HS-5 (cell line): ENCODE measurements at places on chromosomes 7 and 10.

DNA sequence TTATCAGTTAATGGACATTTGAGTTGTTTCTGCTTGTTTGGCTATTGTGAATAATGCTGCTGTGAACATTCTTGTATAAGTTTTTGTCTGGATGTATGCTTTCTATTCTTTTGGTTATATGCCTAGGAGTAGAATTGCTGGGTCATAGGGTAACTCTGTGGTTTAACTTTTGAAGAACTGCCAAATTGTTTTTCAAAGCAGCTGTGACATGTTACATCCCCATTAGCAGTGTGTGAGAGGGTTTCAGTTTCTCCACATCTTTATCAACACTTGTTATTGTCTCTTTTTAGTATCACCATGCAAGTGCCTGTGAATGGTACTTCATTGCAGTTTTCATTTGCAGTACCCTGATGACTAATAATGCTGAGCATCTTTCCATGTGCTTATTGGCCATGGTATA, 2.1 kb upstream of the NDUFB8 start:
- DNase-seq = no peak

GRCh38 chr7:149241696-149242095, 2.2 kb downstream of the ZNF212 start:
- no peak for DNase-seq

DNA sequence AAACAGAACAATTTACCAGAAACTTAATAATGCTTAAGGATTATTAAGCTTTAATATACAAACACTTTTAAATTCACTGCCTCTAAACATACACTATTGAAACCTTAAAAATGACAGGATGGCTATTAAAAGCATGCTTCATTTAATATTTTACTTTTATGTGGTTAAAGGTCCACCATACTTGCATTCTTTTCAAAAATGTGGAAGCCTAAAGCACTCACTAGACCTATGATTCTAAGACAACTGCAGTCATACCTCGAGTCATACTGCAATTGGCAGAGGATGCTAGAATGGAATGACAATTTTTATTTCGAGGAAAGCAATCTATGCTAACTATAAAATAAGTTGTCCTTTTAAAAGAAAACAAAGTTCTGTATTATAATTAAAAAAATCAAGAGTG, 85.3 kb downstream of the PIP4K2A start:
- DNase-seq = no peak

GRCh38 chr10:69628891-69629290, 1.2 kb upstream of the FAM241B start:
- no peak for DNase-seq

DNA sequence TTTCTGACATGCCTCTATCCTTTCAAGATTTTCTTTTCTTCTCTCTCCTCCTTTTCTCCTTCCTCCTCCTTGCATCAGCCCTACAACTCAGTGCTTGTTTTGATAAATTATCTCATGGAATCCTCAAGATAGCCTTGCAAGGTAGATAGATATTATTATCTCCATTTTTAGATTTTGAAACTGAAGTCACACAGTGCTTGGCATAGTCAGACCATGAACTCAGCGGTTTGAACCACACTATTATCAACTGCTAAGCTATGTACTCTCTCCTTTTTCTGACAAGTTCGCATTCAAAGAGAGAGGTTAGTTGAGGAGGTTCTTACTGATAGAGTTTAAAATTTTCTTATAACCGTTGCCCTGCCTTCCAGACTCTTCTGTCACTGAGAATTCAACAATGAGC, 79.1 kb downstream of the SUGCT start:
- no peak for DNase-seq

- no peak for DNase-seq
Observed at GRCh38 chr7:51313738-51314425, 2.7 kb downstream of the COBL start.

- no peak for DNase-seq
Observed at GRCh38 chr7:70480927-70481569, 650.9 kb upstream of the GALNT17 start.

DNA sequence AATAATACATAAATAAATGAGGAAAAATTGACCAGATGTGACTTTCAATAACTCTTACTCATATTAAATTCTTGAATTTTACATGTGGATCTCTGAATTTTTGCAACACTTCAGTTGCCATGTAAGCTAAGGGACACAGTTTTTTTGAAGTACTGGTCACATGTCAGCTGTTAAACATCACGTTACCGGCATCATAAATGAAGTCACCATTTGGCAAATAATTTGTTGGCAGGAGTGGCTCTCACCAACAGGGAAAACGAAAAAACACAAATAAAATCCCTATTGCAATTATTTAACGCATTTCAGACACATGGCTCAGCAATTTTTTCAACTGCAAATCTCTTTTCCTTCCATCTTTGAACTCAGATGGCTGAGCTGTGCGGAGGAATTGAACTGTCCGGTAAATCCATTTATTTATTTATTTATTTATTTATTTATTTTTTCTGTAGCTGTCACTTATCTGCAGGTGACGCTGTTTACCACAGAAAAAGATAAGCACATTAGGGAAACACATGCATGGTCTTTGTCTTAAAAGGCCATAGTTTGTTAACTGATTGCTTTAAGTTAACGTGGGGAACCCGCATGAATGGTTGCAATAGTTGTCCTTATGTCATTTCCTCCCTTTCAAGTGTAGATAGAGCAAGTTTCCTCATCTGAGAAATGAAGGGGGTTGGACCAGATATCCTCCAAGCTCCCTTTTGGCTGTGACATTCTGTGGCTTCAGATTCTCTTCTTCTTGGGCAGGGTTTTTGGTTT, 64.7 kb upstream of the JAZF1 start:
- DNase-seq = no peak

GRCh38 chr7:36048902-36049240, 104.2 kb upstream of the EEPD1 start:
- no peak for DNase-seq

DNA sequence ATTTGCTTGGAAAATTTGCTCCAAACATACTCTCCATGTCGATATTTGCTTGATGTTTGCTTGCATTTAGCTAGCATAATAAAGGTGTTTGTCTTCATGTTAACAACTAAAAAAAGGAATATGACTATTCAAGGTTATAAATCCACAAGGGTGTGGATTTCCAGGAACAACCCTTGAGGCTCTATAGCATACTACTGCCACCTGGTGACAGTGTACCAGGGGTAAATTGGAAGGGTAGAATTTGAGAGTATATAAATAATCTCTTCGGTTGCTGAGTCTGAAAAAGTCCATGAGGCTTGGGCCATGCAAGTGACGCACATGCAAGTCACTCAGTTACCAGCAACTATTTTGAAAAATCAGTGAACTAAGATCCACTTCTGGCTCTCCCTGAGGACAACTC, 68.4 kb downstream of the SLIT1 start:
- no peak for DNase-seq

DNA sequence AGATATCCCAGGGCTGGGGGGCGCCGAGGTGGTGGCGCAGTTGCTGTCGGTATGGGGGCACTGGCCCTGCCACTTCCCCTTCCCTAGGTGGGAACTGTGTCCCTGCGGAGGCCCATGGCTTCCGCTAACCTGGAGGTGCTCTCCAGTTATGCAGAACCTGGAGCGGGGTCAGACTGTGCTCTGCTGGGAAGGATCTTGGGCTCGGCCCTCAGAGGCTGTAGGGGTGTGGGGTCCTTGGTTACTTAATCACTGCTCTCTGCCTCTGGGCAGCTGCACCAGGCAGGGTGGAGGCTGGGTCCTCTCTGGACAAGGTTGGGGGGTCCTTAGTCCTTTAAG, 2.4 kb downstream of the BRI3 start:
- no peak for DNase-seq

DNA sequence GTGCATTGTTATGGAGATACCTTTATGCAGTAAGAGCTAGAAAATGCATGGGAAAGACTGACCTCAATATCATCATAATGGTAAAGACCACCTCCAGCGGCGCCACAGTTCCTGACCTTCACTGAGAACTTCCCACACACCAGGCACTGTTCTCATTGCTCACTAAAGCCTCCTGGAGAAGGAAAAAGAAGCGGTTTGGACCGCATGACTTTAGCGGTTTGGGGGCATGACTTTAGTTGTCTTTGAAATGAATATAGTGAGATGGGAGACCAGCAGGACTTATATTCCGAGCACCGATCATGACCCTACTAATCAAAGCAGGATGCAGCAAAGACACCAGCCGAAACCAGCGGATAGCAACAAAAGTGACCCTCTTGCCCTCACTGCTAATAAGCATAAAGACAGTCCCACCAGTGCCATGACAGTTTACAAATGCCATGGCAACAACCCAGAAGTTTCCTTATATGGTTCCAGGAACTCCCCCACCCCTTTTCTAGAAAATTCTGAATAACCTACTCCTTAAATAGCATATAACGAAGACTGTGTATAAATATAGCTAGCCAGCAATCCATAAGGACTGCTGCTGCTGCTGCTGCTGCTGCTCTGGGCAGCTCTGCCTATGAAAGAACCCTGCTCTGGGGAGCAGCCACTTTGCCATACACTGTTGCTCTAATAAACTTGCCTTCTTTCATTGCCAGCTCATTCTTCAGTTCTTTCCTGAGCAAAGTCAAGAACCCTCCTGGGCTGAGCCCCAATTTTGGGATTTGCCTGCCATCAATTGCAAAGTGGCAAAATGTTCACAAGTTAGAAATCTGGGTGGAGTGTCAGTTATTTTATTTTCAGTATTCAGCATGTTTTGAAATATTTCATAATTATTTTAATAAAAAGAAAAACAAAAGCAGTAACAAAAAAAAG, 694.1 kb downstream of the SUGCT start:
- DNase-seq = no peak

DNA sequence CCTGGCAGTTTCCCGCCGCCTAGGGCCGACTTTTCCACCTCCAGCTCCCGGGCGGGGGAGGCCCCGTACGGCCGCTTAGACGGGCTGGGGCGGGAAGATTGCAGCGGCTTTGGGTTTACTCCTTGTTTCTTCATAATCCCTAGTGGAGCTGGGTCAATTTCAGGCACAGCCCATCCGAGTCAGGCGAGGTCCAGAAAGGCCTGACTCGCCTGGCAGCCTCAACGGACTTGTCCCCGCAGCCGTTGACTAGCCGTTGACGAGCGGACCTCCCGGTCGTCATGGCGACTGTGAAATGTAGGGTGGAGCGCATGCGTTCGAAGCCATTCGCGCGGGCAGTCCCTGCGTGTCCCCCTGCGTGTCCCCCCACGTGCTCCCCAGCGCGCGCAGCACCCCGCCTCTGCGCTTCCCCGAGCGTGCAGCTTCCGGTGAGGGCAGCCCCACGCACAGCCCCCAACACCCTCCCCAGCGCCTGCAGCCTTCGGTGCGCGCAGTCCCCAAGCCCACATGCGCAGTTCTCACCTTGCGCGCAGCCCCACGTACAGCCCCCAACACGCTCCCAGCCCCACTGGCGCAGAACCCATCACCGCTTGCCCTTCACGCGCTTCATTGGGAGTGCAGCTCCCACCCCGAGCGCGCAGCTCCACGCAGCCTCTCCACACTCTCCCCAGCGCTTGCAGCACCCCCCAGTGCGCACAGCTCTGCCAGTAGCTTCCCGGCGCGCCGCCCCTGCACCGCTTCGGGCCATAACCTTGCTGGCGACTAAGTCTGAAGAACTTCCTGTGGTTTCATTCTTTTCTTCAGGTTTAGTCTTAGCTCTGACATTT, 67.8 kb downstream of the TBX20 start:
- peak; percentile 58 for DNase-seq

- DNase-seq = no peak
Observed at GRCh38 chr7:105690325-105690945, 109.1 kb upstream of the EFCAB10 start.

DNA sequence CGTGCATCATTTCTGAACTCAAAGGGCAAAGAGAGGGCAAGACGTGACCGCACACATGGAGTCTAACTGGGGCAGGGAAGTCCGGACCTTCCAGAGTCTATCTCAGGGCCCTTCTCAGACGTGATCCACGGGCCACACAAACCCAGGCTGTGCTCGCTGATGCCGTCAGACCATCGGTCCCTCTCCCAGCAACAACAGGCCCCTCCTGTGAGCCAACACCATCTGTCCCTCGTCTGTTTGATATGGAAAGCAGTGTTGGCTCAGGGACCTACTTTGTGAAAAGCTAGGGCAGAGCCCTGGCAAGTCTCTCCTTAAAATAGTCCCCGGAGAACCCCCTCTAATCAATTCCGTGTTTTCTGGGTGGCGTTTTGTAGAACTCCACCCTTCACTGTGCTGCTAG, 208.8 kb downstream of the TCERG1L start:
- DNase-seq = no peak

DNA sequence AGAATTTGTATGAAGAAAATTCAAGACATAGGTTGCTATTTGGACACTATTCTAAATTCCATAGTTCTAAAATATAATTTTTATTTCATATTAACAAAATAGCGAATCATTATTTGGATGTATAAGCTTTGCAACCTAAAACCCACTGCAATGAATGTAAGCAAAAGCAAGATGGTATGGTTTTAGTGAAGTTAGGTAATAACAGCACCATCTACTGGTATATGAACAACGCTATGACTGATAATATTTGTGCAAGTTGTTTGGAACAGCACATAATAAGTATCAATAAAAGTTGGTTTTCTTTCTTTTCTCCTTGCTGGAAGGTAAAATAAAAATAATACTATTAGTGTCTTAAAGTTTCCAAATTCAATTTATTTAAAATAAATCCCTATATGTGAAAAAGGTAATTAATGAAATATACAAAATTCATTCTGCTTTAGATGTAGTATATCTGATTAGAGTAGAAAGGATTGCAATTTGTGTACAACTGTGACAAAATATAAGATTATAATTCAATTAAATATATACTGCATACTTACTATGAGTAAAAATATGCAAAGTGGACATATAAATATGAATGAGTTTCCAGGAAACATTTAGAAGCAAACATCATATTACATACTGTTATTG, 79.0 kb upstream of the LSM8 start:
- no peak for DNase-seq

DNA sequence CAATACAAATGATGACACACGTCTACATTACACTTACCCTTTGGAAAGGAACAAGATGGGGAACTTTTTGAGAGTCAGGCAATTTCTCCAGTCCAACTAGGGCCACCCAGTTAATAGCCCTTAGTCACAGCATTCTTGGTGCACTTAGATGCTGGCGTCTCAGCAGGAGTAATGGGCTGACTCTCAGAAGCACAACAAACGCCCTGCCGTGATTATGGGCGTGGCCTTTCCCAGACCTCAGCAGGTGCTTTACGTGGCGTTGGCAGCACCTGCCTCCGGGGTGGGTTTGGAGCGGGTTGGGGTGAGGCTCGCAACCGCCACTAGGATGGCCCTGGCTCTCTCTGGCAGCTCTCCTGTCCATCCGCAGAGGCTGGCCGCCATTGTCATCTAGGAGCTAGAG, 147.6 kb upstream of the SHH start:
- no peak for DNase-seq
